ENCODE measurements at places on chromosomes 3 and 15. TPM values are rescaled to one million over a fixed set of nuclear protein-coding genes. Genes with fewer than 3 reads are reported as not detected.

Gene GREM1
- 0.07 TPM for polyA plus RNA-seq

Gene ATP13A5
- polyA plus RNA-seq = not detected

Gene ITGA11
- polyA plus RNA-seq = not detected

Gene COL7A1
- polyA plus RNA-seq = 665 TPM

Gene HERC2
- 20.2 TPM for polyA plus RNA-seq

Gene IREB2
- 4.6 TPM for polyA plus RNA-seq

Gene NSUN3
- polyA plus RNA-seq = 2.0 TPM

Gene CAMP
- 0.38 TPM for polyA plus RNA-seq

Gene ITIH1
- not detected for polyA plus RNA-seq

Gene CCR5
- not detected for polyA plus RNA-seq

Gene PSTPIP1
- polyA plus RNA-seq = 5.4 TPM

Gene KNG1
- polyA plus RNA-seq = not detected

Gene CX3CR1
- polyA plus RNA-seq = not detected

Gene GXYLT2
- polyA plus RNA-seq = 0.36 TPM

Gene TTLL13
- not detected for polyA plus RNA-seq

Gene TIMMDC1
- 130 TPM for polyA plus RNA-seq

Gene ATP13A4
- not detected for polyA plus RNA-seq

Gene EIF1B
- 44.9 TPM for polyA plus RNA-seq

Gene EHD4
- 29.1 TPM for polyA plus RNA-seq

Gene CP
- polyA plus RNA-seq = not detected

Gene SPESP1
- polyA plus RNA-seq = 4.1 TPM

Gene LYSMD4
- 7.7 TPM for polyA plus RNA-seq

Gene DNAJA4
- polyA plus RNA-seq = 7.5 TPM

Gene BCHE
- 1.5 TPM for polyA plus RNA-seq

Gene EPHA6
- not detected for polyA plus RNA-seq

Gene PRSS50
- not detected for polyA plus RNA-seq

Gene ACTC1
- not detected for polyA plus RNA-seq

Gene SLC9A9
- 1.4 TPM for polyA plus RNA-seq

Gene UROC1
- not detected for polyA plus RNA-seq

Gene ZNF385D
- polyA plus RNA-seq = 2.3 TPM
